ENCODE measurements at places on chromosomes 1 and 21.

- no peak for DNase-seq
These were observed 141.1 kb upstream of the RUNX1 start for GRCh38 chr21:35190201-35190701.

DNA sequence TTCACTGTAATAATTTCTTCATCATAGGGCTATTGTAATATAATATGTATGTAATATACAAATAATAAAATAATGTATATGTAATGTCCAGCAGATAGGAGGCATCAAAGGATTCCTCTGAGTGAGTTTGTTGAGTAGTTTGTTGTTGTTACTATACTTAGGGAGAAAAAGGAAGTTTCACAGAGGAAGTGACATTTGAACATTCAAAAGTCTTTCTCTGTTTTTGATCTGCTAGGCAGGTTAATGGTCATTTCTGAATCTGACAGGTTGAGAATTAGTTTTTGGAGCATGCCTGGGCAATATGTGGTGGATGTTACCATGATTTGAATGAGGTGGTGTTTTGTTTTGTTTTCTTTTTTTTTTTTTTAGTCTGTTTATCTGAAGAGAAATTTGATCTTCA, 102.1 kb downstream of the NRDC start:
- DNase-seq: no peak

DNA sequence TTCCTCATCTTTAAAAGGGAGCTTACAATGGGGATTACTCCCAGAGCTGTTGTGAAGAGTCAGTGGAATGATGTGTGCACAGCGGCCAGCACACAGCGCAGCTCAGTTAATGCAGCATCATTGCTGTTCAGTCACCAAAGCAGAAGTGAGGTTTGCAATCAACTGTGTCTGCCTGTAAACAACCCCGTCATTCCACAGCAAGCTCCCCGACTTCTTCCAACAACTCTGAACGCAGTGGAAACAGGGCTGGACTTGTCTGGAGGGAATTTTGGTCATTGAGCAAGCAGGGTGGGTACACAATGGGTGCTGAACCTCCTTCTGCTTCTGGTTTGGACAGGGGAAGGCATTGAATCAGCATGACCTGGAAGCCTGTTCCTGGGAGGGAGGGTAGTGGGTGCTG, 347.4 kb downstream of the PTPRU start:
- no peak for DNase-seq

DNA sequence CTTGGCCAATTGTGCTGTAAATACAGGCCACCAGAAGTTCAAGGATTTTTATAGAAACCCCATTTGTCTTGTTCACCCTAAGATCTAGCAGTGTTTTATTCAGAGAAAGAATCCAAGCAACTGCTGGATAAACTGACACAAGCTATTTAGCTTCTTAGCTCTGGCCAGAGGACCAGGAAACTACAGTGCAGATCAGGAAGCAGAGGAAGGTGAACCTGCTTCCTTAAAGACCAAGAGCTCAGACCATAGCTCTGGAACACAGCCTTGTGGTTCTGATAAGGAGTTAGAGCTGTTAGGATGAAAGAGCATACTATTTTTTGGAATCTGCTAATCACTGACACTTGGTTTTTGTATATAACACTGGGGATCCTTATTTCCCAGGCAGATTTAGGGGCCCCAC, 5.2 kb upstream of the CCDC17 start:
- DNase-seq: no peak

GRCh38 chr1:226627050-226627755, 78.6 kb downstream of the STUM start:
- no peak for DNase-seq

DNA sequence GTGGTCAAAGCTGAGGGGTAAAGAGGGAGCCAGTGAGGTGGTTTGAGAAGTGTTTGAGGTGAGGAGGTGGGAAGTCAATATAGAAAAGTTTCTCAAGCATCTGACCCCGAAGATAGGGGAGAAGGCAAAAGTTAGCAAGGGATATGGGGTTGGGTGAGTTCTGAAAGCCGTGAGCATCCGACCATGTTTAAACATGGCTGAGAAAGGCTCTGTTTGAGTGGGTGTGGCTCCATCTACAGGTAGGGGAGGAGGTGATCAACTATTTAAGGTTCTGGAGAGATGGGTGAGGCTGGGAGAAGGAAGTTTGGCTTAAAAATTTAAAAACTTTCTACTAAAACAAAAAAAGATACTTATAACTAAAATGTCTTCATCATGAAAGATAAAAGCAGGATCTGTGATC, 273.8 kb downstream of the KCNJ6 start:
- no peak for DNase-seq

DNA sequence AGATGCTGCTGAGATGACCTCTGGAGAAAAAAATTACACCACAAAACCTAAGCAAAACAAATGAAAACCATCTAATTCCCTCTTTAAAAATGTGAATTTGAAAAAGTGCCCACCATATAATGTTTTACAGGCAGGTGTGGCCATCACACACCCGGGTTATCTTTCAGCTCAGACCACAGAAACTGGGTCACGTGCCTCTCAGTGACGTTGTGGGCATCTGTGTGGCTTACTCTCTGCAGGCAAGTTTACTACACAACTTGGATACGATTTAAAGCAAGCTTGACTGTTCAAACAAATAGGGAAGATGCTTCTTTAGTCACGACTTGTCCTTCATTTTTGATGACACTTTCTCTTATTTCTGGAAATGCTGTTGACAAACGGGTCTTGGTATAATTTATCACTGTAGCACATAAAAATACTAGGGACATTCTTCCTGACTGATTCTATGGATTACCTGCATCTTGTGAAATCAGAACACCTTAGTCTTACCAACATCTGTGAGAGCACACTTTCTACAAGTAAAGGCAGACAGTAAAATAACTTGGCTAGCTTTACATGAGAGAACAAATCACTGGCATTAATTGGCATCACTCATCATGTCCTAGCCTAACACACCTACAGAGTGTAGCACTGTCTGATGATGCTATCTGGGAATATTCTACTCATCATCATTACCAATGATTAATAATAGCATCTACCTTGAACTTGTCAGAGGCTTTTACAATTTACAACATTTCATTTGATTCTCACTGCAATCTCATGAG, 89.3 kb upstream of the EDEM3 start:
- DNase-seq: no peak

DNA sequence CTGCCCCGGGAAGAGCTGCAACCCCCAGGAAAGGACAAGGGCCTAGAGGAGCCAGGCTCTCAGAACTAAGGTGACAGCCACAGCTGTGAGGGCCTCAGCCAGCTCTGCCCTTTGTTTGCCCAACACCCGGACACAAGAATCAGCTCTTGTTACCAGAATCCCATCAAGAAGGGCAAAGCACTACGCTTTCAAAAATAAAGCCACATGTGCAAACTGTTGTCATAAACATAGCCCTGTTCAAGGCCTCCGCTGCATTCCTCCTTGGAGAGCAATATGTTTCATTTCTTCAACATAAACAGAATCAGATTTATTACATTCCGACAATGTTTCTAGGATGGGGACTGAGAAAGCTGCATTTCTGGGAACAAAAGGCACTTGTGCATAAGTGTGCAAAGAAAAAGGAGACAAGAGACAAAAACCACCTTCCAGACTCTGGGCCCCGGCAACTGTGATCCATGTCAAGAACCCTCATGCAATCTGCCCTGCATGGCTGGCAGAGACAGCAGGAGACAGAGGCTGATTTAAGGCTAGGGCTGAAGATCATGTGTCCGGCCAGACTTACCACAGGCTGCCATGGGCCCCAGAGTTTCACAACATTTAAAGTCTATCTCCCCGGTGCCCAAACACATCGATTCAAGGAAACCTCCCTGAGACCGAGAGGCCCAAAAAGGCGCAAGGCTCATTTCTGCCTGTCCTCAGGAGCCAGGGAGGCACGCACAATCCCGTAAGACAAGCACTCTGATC, 71.0 kb downstream of the SSBP3 start:
- DNase-seq: no peak

- no peak for DNase-seq
These were observed 40.7 kb upstream of the KCND3 start for GRCh38 chr1:112030157-112030556.

GRCh38 chr1:195761104-195761503, 847.1 kb downstream of the KCNT2 start:
- no peak for DNase-seq

DNA sequence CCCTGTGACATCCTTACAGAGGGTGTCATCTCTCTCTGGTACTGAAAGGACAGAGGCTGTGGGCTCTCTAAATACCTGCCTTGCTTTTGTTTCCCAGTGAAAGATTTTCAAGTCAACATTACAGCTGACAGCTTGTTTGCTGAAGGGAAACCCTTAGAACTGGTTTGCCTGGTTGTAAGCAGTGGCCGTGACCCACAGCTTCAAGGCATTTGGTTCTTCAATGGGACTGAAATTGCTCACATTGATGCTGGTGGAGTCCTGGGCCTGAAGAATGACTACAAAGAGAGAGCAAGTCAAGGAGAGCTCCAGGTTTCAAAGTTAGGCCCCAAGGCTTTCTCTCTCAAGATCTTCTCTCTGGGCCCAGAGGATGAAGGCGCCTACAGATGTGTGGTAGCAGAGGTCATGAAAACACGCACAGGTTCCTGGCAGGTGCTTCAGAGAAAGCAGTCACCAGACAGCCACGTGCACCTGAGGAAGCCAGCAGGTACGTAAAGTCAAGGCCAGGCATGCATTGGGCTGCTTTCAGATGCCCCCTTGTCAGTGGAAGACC, 11.8 kb downstream of the CD101 start:
- no peak for DNase-seq

DNA sequence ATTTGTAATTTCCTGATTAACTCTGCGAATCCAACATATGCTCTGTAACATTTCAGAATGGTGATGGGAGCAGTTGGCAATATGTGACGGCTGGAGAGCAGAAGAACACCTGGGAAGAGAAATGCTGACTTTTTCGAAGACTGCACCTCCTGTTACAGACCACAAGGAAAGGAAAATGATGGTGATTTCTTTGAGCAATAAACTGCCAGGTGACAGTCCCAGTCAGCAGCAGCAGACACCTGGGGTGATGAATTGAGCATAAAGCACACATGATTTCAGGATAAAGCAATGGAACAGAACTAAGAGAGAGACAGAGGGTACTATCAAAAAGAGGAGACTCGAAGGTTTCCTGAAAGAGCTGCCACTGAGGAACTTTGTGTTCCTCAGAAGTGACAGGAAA, 528.6 kb downstream of the NEGR1 start:
- DNase-seq: no peak

DNA sequence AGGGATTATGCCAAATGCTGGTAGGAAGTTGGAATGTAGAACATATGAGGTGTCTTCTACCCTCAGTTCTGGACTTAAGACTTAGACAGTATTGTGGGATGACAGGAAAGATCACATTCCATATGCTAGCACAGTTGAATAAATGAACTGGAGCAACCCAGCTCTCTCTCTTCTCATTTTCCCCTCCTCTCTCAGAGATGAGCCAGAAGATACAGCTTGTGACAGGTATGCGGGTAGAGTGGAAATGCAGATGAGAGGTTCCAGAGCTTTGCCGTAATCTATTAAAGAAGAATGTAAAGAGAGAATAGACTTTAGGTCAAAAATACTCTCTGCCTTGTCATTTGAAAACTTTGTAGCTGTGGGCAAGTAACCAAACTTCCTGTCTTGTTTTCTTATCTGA, 32.5 kb upstream of the HMCN1 start:
- no peak for DNase-seq

DNA sequence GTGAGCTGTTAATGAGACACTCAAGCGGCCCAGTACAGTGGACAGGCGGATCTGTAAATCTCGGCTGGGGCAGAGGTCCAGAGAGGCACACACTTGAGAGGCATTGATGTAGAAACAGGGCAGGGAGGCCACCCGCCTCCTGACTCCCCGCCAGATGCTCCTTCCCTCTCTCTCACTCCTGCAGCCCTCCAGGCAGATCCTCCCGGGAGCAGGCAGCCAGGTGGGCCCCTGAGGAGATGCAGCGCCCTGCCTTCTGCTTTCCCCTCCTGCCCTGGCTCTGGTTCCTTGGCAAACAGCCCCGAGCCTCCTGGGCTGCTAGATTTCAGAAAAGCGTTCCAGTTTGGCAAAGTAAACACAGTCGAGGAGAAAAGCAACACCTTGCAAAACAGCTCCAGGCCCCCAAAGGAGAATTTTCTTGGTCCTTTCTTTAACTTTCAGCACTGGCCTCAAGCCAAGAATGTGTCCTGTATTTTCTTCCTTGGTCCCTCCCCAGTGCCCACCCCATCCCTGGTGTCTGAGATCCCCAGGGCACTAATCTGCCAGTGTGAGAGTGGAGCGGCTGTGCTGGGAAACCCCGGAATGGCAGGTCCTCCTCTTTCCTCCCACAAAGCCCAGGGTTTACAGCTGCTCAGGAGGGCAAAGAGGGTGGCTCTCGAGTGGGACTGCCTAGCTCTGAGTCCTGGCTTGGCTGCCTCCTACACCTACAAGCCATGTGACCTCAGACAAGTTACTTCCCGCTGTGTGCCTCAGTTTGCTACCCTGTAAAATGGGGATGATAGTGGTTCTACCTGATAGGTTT, 29.4 kb upstream of the IFNLR1 start:
- DNase-seq: no peak

- DNase-seq: no peak
These were observed 151.0 kb upstream of the C1orf87 start for GRCh38 chr1:60224523-60224922.

DNA sequence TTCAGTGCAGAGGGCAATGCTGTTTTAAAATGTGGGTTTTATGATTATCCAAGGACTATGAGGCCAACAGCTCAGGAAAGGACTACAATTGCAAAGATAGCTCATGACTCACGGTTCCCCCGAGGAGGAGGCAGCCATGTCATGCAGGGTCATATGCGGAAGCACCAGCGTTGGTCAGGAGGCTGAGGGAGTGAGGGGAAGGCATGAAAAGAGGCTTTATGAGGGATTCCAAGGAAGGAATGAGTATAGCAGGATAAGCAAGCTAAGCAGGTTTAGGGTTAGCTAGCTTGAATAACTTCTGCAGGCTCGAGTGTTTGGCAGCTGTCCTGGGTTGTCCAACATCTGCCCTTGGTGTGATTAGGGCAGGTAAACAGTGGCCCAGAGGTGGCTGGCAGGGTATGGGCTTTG, 495.1 kb downstream of the SETD4 start:
- DNase-seq: peak; percentile 22

DNA sequence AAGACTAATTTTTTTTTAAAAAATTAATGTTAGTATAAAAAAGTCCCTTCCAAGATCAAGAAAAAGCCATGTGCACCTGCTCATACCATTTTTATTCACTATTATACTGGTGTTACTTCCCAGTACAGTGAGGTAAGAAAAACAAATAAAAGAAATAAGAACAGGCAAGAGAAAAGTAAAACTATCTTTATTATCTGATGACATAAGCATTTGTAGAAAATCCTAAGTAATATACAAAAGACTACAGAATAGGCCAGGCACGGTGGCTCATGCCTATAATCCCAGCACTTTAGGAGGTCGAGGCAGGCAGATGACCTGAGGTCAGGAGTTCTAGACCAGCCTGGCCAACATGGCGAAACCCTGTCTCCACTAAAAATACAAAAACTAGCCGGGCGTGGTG, 65.3 kb downstream of the SRSF11 start:
- no peak for DNase-seq

GRCh38 chr1:74811436-74812179, 78.7 kb downstream of the TYW3 start:
- DNase-seq: no peak

DNA sequence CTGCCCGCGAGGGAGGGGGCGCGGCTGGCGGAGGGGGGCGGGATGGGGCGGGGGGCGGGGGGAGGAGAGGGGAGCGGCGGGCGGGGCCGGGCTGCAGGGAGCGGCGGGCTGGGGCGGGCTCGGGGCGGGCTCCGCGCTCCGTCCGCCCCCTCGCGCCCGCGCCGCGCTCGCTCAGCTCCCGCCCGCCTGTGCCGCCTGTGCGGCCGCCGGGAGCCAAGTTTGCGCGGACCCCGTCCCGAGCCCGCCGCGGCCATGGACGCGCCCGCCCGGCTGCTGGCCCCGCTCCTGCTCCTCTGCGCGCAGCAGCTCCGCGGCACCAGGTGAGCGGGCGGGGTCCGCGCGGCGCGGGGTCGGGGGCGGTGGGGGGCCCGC, at the start of gene GABRD:
TSS of gene GABRD (plus strand) at position 174 of the 372 bp plus-strand sequence. CDS start at position 253, 79 bp downstream.
- no peak for DNase-seq

Measured in GOT3 (cell line).